Stimulated activated CD4-positive, alpha-beta T cell treated with anti-CD3 and anti-CD28 coated beads, Interleukin-1b, Interleukin-23, amount 100 ng/mL, for 4 hours (primary cell): ENCODE measurements at places on chromosomes 16 and 17.

DNA sequence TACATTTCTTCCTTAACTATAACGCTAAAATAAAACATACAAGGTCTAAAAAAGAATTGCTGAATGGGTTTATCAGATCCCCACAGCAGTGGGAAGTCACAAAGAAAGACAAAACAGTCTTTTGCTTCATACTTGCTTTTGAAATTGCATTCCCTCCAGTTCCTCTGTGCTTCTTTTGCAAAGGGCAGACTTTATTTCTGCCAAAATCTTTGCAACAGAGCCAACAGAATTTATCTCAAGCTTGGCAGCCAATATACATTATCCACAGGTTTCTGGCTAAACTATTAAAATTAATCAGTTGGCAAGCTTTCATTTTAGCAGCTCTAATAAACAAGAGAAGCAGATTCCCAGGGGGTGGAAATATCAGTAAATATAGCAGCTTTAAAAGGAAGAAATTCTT lies 378.9 kb upstream of the CA10 start:
- DNase-seq = no peak

- DNase-seq = no peak
Measured at GRCh38 chr16:7182510-7183109, 150.0 kb upstream of the RBFOX1 start.

DNA sequence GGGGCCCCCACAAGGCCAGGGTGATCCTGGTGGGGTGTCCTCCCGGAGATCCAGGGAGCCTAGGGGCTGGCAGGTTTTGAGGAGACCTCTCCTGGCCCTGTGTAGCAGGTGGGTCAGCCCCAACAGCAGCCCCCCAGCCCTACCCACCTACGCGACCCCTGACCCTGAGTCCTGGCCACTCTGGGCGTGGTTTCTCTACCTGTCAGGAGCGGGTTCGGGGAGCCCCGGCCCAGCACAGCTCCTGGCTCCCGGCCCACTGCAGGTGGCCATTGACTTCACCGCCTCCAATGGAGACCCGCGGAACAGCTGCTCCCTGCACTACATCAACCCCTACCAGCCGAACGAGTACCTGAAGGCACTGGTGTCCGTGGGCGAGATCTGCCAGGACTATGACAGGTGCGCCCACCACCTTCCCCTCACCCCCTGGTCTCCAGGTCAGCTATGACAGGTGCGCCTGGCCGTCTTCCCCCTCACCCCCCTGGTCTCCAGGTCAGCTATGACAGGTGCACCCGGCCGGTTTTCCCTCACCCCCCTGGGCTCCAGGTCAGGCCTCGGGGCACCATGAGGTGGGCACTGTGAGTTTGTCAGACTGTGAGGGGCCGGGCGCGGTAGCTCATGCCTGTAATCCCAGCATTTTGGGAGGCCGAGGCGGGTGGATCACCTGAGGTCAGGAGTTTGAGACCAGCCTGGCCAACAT lies 13.0 kb downstream of the CPNE7 start:
- DNase-seq = no peak

- DNase-seq = no peak
Measured at GRCh38 chr17:53950207-53950857, 127.6 kb downstream of the KIF2B start.

DNA sequence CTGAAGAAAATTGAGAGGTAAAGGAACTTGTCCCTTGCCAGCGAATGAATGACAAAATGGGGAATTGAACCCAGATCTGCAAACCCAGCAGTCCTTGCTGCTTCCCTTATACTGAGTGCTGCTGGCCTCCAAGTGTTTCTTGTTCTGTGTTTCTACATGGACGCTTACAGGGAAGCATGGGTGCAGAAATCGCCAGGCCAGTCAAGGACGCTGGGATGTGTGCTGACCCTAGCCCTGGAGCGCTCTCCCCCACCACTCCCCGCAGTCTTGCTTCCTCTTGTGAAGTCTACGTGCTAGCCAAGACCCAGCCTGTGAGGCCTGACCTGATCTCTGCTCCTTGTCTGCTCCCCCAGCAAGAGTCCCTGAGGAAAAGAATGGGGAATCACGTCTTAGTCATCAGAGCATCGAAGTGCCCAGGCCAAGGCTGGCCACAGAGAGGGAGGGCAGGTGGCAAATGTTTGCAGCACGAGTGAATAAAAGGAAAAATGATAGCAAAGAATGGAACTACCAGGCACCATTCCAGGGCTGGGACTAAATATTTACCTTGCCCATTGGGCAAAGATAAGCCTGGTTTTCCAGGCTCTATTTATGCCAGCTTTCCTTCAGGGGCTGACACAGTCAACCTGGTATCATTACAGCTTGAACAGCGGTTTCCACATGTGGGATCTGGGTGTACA lies 17.4 kb downstream of the CA4 start:
- DNase-seq = no peak
